ENCODE measurements at places on chromosomes 5 and 9.

DNA sequence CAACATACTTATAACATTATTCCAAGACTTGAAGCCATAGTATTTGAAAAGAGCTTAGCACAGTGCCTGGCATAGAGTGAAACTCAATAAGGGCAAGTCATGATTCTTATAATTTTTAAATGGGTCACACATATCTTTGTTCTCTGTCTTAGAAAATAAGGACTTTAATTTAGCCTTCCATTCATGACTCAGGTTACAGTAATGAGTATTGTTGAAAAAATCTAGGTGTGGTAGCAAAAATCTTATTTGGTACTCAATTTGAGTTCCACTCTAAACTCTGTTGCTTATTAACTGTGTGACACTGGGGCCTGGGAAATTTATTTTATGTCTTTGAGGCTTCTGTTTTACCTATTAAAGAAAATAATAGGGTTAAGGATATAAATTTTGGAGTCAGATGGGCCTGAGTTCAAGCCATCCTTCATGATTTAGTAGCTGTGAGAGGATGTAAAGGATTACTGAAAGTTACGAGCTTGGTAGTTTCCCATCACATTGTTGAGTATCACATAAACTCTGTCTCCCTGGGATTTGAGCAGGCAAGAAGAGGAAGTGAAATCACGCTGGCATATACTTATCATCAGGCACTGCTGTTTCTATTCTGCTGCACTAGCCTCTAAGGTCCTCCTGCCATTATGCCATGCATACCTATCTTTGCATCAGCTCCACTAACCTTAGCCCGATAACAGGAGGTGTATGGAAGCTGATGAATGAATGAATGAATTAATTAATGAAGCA lies 1.5 kb downstream of the SPINK9 start:
- no peak for DNase-seq

DNA sequence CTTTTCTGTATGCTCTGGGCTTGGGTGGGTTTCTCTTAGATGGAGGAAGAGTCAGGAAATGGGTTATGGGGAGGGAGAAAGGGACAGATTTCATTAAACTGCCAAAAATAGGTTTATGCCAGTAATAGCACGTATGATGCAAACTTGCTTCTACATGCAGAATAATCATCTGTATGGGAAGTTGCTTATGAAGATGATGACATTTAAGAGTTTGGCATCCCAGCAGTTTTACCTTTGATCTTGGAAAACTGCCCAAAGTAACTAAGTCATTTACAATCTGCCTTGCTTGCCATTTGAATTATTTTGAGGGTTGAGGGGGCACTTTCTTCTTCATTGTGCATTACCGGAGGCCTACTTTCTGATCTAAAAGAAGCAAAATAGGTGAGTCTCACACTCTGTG lies 282.9 kb upstream of the ANKRD55 start:
- no peak for DNase-seq

- DNase-seq = no peak
These were observed 375.1 kb upstream of the ST8SIA4 start for GRCh38 chr5:101278011-101278687.

GRCh38 chr9:128022886-128023285 lies 42.1 kb upstream of the EEIG1 start:
- DNase-seq = no peak
